ENCODE measurements at places on chromosomes 3 and 15.

GRCh38 chr3:33391255-33391995 is 48.8 kb downstream of the UBP1 start:
- DNase-seq: no peak

DNA sequence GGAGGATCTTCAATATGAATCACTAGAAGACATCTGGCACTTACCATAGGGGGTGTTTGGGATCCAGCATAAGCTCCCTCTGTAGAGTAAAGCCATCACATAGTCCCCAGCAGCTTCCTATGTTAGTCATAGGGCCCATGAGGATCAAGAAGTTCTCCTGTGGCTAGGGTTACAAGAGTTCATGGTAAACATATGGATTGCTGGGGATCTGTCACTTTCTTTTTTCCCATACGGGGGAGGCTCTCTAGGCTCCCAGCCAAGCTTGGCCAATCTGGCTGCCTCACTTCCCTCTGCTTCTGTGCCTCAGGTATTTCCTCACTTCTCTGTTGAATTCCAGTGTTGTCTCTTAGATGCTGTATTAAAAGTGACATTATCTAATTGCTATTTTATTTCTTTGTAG is 597.9 kb downstream of the PDCD6IP start:
- DNase-seq: no peak

GRCh38 chr3:172084871-172085556 is 45.6 kb downstream of the FNDC3B start:
- DNase-seq: no peak

GRCh38 chr3:134483195-134483900 is 2.4 kb downstream of the ANAPC13 start:
- no peak for DNase-seq

- no peak for DNase-seq
These were observed 8.7 kb upstream of the LRRC58 start for GRCh38 chr3:120357807-120358206.

DNA sequence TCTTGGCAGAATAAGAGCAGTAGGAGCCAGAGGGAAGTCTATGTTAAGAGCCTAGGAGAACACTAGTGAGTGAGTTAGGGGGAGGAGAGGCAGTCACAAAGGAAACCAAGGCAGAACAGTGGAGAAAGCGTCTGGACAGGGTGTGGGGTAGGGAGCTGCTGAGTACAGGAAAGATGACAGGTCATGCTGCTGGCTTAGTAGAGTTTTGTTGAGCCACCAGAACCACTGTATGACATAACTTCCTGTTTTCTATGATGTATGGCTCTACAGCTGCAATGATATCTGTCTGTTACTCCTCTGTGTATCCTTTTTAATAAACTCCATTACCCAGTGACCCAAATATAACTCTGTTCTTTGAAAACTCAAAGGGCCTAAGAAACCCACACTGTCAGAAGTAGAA is 10.6 kb upstream of the STT3B start:
- DNase-seq: no peak

GRCh38 chr3:34247401-34247800 is 449.0 kb downstream of the PDCD6IP start:
- DNase-seq: no peak

DNA sequence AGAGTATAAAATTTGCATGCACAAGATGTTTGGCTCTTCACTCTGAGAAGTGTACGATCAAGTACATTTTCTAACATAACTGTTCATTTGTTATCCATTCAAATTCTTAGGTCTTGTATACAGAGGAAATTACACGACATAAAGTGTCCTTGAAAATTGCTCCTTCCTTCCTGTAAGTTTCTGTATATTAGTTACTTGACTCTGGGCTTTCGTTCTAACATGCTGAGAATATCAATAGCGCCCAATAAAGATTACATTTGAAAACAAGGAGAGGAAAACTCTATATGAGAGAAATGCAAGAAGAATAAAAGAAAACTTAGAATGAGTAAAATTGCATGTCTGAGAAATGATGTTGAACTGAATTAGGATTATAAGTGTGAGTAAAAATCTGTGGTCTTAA is 722.5 kb upstream of the CADM2 start:
- DNase-seq: no peak

DNA sequence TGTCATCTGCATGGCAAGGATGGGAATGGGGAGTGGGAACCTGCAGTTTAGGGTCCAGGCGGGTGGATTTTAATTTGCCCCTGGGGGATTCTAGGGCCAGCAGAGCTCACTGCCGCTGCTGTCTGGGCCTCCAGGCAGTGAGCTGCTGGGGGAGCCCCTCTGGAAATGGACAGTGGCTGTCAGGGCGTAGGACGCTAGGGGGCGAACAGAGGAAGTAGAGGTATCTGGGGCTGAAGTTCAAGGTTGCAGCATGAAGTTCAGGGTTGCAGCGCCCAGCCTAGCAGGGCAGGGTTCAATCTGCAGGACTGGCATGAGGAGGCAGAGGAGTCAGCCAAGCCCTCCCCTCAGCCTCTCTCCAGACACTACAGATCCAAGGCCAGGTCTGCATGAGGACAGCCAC is 49.5 kb downstream of the APBA2 start:
- no peak for DNase-seq

GRCh38 chr3:8298021-8298954 is 203.3 kb upstream of the LMCD1 start:
- no peak for DNase-seq

DNA sequence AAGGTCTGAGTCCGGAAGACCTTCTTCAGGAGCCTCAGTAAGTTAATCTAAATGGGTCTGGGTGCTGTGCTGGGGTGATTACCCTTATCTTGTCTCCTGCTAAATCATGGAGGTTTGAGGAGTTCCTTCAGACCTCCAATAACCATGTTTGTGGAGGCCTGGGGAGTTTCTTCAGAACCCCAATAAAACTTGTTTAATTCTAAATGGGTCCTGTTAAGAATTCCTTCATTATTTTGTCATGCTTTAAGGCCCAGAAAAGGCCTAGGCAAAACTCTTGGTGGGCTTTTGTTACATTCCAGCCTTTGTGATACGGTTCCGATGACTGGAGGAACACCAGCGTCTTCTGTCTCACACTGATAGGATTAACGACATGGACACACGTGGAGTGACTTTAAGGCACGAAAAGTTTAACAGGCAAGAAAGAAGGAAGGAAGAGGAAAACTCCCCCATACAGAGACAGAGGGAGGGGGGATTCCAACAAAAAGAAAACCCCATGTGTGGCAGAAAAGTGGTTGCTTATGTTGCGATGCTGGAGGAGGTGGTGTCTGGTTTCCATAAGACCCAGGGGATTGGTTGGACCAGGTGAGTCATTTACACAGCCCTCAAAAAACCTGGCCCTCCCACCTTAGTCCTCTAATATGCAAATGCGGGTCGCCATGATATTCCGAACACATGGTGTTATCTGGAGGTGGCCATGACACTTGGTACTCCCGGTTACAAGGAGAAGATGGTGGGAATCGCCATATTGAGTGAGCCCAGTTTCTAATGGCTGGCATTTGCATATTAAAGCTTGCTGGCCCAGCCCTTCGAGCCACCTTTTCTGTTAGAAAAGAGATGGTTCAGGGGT is 72.6 kb upstream of the MFGE8 start:
- DNase-seq: no peak

- no peak for DNase-seq
These were observed 16.8 kb downstream of the ARMC8 start for GRCh38 chr3:138203938-138204337.

DNA sequence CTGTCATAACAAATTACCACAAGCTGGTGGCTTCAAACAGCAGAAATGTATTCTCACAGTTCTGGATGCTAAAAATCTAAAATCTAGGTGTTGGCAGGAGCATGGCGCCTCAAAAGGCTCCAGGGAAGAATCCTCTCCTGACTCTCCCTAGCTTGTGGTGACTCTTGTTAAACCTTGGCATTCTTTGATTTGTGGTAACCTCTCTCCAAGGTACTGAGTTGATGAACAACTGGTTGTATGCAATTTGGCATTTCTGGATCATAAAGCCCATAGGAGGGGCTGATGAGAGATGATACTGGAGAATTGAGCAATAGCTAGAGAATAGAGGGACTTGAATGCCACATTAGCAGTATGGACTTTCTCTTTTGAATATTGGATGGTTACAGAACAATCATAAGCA is 821.8 kb downstream of the TBL1XR1 start:
- no peak for DNase-seq

DNA sequence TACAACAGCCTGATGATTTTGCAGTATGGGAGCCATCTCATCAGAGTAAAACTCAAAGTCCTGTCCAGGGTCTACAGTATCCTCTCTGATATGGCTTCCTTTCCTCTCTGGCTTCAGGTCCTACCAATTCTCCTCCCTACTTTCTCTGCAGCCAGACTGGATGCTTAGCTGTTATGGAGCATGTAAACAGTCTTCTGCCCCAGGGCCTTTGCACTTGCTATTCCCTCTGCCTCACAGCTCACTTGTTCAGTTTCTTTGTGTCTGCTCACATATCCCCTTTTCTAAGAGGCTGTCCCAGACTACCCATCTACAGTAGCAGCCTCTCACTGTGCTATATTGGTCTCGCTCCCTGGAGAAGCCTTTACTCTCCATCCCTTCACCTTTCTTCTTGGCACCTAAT is 62.2 kb downstream of the TLNRD1 start:
- DNase-seq: no peak

- no peak for DNase-seq
These were observed 38.8 kb upstream of the SPTBN5 start for GRCh38 chr15:41932511-41933289.

DNA sequence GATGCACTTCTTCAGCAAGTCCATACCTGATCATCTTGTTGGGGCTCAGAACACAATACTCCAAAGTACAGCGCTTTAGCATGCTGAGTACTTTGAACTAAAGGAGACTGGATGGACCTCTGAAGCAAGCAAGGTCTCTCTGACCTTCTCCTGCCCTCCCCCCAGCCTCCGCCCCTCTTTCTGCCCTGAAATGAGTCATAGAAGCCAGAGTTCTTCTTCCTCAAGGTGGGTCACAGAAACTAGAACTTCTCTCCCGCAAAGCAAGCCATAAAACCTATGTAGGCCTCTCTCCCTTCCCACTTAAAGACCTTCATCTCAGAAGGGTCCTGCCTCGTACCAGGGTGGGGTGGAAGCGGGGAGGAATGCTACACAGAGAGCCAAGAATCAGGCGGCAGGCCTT is 230.5 kb upstream of the PROK2 start:
- no peak for DNase-seq

- no peak for DNase-seq
These were observed 210.7 kb upstream of the NSMCE3 start for GRCh38 chr15:29480278-29480677.

DNA sequence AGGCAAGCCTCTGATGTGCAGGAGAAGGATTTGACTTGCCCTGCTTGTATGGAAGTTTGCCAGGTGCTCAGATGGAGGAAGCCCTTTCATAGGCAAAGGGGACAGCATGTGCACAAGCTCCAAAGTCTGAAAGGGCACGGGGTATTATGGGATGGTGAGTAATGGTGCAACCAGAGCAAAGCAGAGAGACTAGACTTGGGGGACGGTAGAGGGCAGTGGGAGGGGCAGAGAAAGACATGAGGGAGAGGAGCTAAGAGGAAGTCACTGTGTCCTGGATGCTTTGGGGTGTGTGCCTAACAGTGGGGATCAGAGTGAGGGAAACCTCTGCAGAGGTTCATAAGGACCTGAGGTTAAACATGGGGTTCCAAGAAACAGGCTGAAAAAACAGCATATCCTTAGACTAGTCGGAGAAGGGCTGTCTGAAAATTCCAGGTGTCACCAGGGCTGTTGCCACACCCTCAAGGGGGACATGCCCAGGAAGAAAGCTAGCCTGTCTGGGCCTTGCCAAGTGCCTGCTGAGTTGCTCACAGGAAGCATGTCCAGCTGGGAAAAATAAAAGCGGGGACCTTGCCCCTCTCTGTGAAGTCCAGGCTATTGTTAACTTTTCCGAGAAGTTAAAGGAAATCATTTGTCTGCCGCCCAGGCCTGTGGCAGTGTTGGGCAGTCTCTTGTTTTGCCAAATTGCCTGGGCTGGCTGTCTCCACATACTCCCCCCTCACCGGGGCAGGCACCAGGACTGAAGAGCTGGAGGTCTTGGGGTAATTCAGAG is 47.1 kb downstream of the HRH1 start:
- no peak for DNase-seq

GRCh38 chr15:41917767-41918430 is 24.0 kb upstream of the SPTBN5 start:
- no peak for DNase-seq

- no peak for DNase-seq
These were observed 85.7 kb downstream of the RYR3 start for GRCh38 chr15:33396475-33396874.

DNA sequence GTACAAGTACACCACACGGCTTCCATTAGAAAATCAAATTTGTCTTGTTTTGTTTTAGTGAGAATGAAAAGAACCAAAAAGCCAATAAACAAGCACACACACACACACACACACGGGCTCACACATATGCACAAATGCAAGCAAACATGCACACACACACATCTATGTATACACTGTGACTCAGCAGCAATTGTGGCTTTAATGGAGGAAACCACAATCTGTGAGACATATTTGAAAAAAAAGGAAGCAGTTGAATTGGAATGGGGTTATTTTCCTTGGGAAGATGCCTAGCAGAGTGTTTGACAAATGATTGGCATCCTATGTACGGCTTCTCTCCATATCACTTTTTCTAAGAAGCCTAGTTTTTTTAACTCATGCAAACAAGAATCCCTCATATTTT is 201.1 kb upstream of the ARRDC4 start:
- no peak for DNase-seq

GRCh38 chr15:20356444-20356910 is 185.1 kb downstream of the GOLGA6L6 start:
- DNase-seq: peak; percentile 55

DNA sequence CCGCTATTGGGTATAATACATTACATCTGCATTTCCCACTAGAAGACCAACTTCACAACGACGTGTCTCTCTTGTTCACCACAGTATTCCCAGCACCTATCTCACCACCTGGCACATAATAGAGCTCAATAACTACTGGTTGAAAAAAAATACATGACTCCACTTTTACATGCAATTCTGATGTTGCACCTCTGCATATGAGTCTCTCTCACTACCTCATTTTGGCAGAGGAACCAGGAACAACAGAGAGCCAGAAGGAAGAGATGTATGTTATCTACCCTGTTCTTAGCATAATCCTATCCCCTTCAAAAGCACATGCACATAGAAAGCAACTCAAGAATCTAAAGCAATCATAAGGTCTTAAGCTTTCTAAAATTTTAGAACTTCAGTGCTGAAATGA is 61.6 kb downstream of the SHQ1 start:
- DNase-seq: no peak

- no peak for DNase-seq
These were observed 326.4 kb upstream of the WNT5A start for GRCh38 chr3:55813268-55814097.
